ENCODE measurements at places on chromosomes 6 and 20.
A peak's percentile ranks its signal among the peaks of the same experiment; 100 is the strongest.

DNA sequence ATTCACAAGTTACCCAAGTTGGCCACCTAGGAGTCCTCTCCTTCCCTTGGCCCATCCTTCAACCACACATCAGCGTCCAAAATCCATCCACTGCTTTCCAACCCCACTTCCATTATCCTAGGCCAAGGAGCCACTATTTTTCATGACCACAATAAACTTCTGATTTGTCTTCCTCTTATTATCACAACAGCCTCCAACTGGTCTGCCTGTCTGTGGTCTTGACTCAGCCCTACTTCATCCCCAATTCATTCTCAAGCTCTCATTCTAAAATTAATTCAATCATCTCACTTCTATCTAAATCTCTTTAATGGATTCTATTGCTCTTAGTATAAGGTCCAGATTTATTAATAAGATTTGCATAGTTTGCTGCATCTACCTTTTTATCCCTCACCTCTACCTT lies 189.0 kb upstream of the PRDM1 start:
- DNase-seq = no peak

GRCh38 chr6:85261271-85261670 lies 188.6 kb upstream of the NT5E start:
- no peak for DNase-seq

DNA sequence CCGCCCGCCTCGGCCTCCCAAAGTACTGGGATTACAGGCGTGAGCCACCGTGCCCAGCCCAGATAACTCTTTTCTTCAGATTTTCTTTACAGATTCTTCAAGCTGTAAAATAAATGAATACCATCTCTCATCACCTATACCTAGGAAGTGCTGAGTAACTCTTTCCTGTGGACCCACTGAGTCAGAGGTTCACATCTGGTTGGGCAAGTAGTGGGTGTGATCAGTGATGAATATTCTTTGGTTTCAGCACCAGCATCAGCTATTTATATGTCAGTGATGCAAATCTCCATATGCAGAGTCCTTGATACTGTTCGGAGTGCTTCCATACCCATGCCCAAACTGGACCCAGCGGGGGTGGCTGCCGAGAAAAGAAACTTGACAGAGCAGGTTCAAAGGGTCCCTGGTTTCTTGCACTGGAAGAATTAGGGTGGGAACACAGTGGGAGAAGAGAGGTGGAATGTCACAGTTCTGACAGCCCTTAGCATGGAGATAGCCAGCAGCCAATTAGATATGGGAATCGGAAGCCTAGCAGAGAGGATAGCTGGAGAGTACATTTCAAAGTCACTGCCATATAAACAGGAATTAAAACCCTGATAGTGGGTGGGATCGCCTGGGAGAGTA lies 64.9 kb upstream of the DDR1 start:
- DNase-seq = no peak

- DNase-seq = peak; percentile 84
These were observed 75.8 kb upstream of the AFDN start for GRCh38 chr6:167750956-167751358.
